Breast epithelium (tissue), 4 donors: ENCODE measurements at places on chromosomes 2 and 18.

- DNase-seq, result peak; percentile 34
Measured at GRCh38 chr2:239954166-239955086, 70.7 kb downstream of the NDUFA10 start.

GRCh38 chr2:240954436-240955305 is 43.7 kb upstream of the SNED1 start:
- DNase-seq, result no peak

GRCh38 chr2:202237787-202238233 is 587 bp downstream of the SUMO1 start:
- no peak for DNase-seq

- DNase-seq, result no peak
Measured at GRCh38 chr2:147998203-147998602, 22.3 kb downstream of the ORC4 start.

GRCh38 chr2:151241224-151241623 is 20.4 kb downstream of the RBM43 start:
- DNase-seq, result no peak
